ENCODE measurements at places on chromosomes 7 and 10. TPM values are rescaled to one million over a fixed set of nuclear protein-coding genes. Genes with fewer than 3 reads are reported as not detected.

Gene CYP2C9
- 0.31 TPM for total RNA-seq

Gene VGF
- not detected for total RNA-seq

Gene LIPK
- not detected for total RNA-seq

Gene NEUROD6
- total RNA-seq, result not detected

Gene ERCC6
- total RNA-seq, result 28.0 TPM

Gene RBP3
- not detected for total RNA-seq

Gene CALCR
- 0.16 TPM for total RNA-seq
